SJSA1 (cell line): ENCODE measurements at places on chromosomes 5 and 9. TPM values are rescaled to one million over a fixed set of nuclear protein-coding genes. Genes with fewer than 3 reads are reported as not detected.

The SLC36A2 gene
- not detected in 2 replicates for total RNA-seq

The CYSRT1 gene
- 0.24 TPM in 1 of 2 replicates, not detected in the other for total RNA-seq

The MLANA gene
- not detected in 2 replicates for total RNA-seq

The TMEM215 gene
- not detected in 2 replicates for total RNA-seq

The TMC1 gene
- total RNA-seq: 0.06 and 0.84 TPM in 2 replicates

The FOXE1 gene
- total RNA-seq: 3.1 and 4.7 TPM in 2 replicates

The SLC27A4 gene
- total RNA-seq: 23.3 and 26.4 TPM in 2 replicates

The CDX1 gene
- total RNA-seq: 0.19 and 1.8 TPM in 2 replicates

The IL17B gene
- 1.00 TPM in 1 of 2 replicates, not detected in the other for total RNA-seq

The SPINK6 gene
- total RNA-seq: not detected in 2 replicates

The NMUR2 gene
- total RNA-seq: not detected in 2 replicates

The IFNA13 gene
- not detected in 2 replicates for total RNA-seq

The ANKDD1B gene
- total RNA-seq: 0.29 TPM in 1 of 2 replicates, not detected in the other

GRCh38 chr5:1018596-1018995 lies 10.0 kb downstream of the NKD2 start:
- H3K27me3 ChIP-seq: peaks cover 65% of the 10 kb centered on the region
- H3K36me3 ChIP-seq: no peaks in the 10 kb centered on the region
- H3K4me1 ChIP-seq: no peaks in the 10 kb centered on the region
- no peak for DNase-seq

DNA sequence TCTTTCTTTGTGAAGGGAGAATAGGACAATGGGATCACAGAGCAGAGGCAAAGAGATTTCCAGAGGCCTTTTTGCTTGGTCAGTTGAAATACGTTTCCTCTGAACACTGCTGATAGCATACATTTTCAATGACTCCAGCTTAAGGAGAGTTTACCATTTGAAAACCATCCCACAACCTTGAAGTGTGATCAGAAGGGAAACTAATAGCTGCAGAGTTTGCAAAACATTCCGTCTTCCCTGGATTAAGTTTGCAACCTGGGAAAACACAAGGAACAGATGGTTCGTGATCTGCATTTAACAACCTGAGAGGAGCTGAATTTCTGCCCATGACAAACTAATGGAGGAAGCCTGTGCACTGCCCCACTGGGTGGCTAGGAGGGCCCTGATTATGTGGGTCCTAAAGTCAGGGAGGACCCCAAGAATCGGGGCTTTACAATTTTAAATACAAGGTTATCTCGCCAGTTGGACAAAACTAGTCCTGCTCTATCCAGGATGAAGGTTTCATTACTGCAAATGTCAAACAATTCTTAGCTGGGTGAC lies 35.6 kb downstream of the MTX3 start:
- no peak overlapping the region for H3K4me3 ChIP-seq
- H3K27ac ChIP-seq: no peak overlapping the region
- no peak for DNase-seq
- H3K27me3 ChIP-seq: no peaks in the 10 kb centered on the region
- H3K4me1 ChIP-seq: peaks cover 14% of the 10 kb centered on the region
- H3K36me3 ChIP-seq: no peaks in the 10 kb centered on the region

- H3K36me3 ChIP-seq: no peaks in the 10 kb centered on the region
- peaks cover 19% of the 10 kb centered on the region for H3K4me1 ChIP-seq
- H3K27ac ChIP-seq: no peak overlapping the region
These were observed 24.5 kb downstream of the RGS3 start for GRCh38 chr9:113488071-113488470.

GRCh38 chr5:150057052-150057451 lies 29.3 kb downstream of the CSF1R start:
- H3K36me3 ChIP-seq: peaks cover 49% of the 10 kb centered on the region
- no peaks in the 10 kb centered on the region for H3K27me3 ChIP-seq
- H3K4me1 ChIP-seq: peaks cover 47% of the 10 kb centered on the region
- no peak for DNase-seq
- H3K4me3 ChIP-seq: no peak overlapping the region
- no peak overlapping the region for H3K27ac ChIP-seq

DNA sequence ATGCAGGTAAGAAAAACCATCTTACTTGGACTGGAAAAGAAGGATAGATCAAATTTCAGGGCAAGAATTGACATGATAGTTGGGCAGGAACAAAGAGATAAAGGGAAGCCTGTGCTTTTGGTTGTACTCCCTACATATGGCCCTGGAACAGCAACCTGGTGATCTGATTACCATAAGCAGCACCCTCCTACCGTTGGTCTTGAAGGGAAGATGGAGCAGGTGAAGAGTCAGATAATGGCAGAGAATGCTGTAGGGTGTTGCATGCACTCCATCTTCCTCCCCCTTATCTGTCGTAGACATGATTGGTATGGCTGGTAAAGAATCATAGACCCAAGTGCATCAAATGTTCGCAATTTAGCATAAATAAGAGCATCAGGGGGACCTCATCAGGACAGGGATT lies 4.7 kb downstream of the IRGM start:
- H3K27me3 ChIP-seq: peaks cover 8% of the 10 kb centered on the region; the same call in 1 of the 2 replicates
- H3K36me3 ChIP-seq: no peaks in the 10 kb centered on the region
- no peaks in the 10 kb centered on the region; the same call in 1 of the 2 replicates for H3K4me1 ChIP-seq

- H3K27me3 ChIP-seq: no peaks in the 10 kb centered on the region
- H3K4me3 ChIP-seq: no peak overlapping the region
- no peak overlapping the region for H3K27ac ChIP-seq
These were observed 64.3 kb upstream of the DMRTA1 start for GRCh38 chr9:22382331-22382730.

GRCh38 chr5:137215261-137215660 lies 283.9 kb downstream of the SPOCK1 start:
- no peak overlapping the region for H3K4me3 ChIP-seq
- no peak for DNase-seq
- no peaks in the 10 kb centered on the region for H3K36me3 ChIP-seq
- peaks cover 64% of the 10 kb centered on the region for H3K4me1 ChIP-seq

- peaks cover 91% of the 10 kb centered on the region for H3K36me3 ChIP-seq
- DNase-seq: no peak
- no peaks in the 10 kb centered on the region for H3K4me1 ChIP-seq
- H3K27ac ChIP-seq: no peak overlapping the region
- no peaks in the 10 kb centered on the region for H3K27me3 ChIP-seq
- no peak overlapping the region for H3K4me3 ChIP-seq
These were observed 28.8 kb downstream of the RAB14 start for GRCh38 chr9:121172726-121173487.

DNA sequence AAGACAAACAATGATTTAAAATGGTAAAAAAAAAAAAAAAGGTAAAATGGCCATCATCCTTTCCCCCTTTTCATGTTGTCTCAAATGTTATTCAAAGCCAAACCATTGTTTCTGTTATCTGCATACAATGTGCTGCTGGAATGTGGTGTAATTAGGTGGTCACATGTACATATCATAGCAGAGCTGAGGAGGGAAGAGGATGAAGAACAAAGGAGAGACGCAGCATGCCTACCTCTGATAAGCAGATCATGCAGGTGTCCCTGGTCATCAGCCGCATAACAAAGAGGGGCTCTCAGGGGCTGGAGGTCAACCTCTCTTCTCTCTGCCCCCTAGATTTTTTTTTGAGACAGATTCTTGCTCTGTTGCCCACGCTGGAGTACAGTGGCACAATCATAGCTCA lies 141.0 kb downstream of the CARTPT start:
- H3K27me3 ChIP-seq: no peaks in the 10 kb centered on the region
- peaks cover 3% of the 10 kb centered on the region for H3K4me1 ChIP-seq
- no peak overlapping the region for H3K27ac ChIP-seq
- H3K4me3 ChIP-seq: no peak overlapping the region
- no peaks in the 10 kb centered on the region for H3K36me3 ChIP-seq

GRCh38 chr5:157222506-157223230 lies 42.0 kb downstream of the ITK start:
- H3K36me3 ChIP-seq: no peaks in the 10 kb centered on the region
- H3K4me3 ChIP-seq: no peak overlapping the region
- no peak for DNase-seq
- H3K4me1 ChIP-seq: no peaks in the 10 kb centered on the region
- H3K27me3 ChIP-seq: no peaks in the 10 kb centered on the region

DNA sequence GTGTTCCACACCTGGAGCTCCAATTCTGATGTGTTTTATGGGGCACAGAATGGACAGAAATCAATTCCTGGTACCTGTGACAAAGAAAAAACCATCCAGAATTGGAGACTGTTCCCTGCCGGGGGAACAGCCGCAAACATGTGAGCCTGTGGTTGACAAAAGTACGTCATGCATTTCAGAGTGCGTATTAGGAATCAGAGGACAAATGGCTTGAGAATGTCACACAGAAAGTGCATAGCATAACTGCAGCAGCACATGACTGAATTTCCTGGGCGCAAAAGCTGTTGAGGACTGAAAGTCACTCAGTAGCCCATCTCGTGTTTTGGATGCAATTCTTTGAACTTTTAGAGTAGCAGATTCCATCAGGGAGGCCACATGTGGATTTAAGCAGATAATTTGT lies 85.1 kb downstream of the TRIO start:
- peaks cover 4% of the 10 kb centered on the region; the same call in 1 of the 2 replicates for H3K36me3 ChIP-seq
- no peaks in the 10 kb centered on the region for H3K27me3 ChIP-seq
- DNase-seq: no peak
- peaks cover 9% of the 10 kb centered on the region for H3K4me1 ChIP-seq

- H3K36me3 ChIP-seq: peaks cover 54% of the 10 kb centered on the region
- no peak overlapping the region for H3K4me3 ChIP-seq
- no peak for DNase-seq
- H3K4me1 ChIP-seq: no peaks in the 10 kb centered on the region
- no peaks in the 10 kb centered on the region for H3K27me3 ChIP-seq
These were observed 8.5 kb downstream of the NOP16 start for GRCh38 chr5:176379881-176380280.

DNA sequence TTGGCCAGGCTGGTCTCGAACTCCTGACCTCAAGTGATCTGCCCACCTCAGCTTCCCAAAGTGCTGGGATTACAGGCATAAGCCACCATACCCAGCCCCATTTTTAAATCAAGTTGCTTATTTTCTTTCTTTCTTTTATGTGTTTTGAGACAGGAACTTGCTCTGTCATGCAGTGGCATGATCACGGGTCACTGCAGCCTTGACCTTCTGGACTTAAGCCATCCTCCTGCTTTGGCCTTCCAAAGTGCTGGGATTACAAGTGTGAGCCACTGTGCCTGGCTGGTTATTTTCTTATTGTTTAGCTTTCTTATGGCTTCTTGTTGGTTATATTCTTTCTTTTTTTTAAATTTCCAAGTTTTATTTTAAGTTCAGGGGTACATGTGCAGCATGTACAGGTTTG lies 79.7 kb upstream of the C5orf63 start:
- H3K27me3 ChIP-seq: no peaks in the 10 kb centered on the region; the same call in 1 of the 2 replicates
- H3K4me3 ChIP-seq: no peak overlapping the region
- no peak overlapping the region for H3K27ac ChIP-seq
- no peak for DNase-seq
- no peaks in the 10 kb centered on the region for H3K36me3 ChIP-seq

DNA sequence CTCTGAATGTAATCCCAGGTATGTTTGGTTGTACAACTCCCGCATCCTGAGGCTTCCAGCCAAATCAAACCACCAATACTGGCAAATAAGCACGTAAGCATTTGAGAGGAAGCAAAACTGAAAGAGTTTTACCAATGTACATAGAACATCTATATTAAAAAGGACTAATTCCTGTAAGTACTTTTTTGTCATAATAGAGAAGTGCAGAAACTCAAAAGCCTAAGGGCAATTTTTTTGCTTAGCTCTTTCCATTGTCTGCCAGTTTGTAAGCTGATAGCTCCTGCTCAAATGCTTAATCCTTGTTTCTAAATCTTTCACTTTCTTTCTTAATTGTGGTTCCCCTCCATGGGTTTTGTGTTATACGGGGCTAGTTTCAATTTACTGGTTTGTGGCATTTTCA lies 1151.8 kb downstream of the CDH12 start:
- DNase-seq: no peak
- H3K4me1 ChIP-seq: no peaks in the 10 kb centered on the region
- H3K27me3 ChIP-seq: peaks cover 4% of the 10 kb centered on the region
- no peak overlapping the region for H3K4me3 ChIP-seq
- no peaks in the 10 kb centered on the region for H3K36me3 ChIP-seq

- H3K4me3 ChIP-seq: no peak overlapping the region
- H3K27ac ChIP-seq: no peak overlapping the region
- H3K36me3 ChIP-seq: no peaks in the 10 kb centered on the region
- peaks cover 12% of the 10 kb centered on the region for H3K4me1 ChIP-seq
These were observed 146.1 kb upstream of the HMHB1 start for GRCh38 chr5:143665866-143666265.

DNA sequence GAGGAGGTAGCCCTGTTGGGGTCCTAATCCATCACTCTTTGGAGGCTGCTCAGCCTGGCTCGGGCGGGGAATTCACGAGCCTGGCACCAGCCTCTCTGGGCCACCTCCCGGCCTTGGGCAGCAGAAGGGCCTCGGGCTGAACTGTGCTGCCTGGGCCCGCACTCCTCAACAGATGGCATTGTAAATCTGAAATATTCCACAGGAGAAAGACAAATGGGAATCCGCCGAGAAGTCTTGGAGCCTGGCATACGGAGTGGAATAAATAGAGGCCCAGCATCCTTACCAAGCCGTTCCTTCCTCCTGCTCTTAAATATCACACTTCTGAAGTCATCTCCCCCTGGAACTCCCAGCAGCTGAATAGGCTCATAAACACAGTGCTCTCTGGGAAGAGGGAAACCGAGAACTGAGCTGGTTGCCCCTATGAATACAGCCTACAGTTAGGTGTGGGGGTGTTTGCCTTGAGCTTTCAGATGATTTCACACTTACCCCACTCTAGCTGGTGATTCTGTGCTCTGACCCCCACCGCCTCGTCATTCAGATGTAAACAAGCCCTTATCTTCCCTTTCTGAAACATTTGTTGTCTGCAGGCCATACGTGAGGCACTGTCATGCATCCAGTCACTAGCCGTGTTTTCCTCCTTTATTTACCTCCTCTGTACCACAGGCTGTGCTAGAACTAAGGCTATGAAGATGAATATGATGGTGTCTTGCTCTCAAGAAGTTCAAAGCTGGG lies 455.0 kb upstream of the CLINT1 start:
- H3K4me3 ChIP-seq: no peak overlapping the region
- H3K4me1 ChIP-seq: no peaks in the 10 kb centered on the region
- no peak for DNase-seq
- no peaks in the 10 kb centered on the region for H3K27me3 ChIP-seq
- no peak overlapping the region for H3K27ac ChIP-seq

GRCh38 chr5:139711906-139712224 lies 63.7 kb downstream of the CXXC5 start:
- H3K4me1 ChIP-seq: peaks cover 49% of the 10 kb centered on the region
- no peaks in the 10 kb centered on the region for H3K27me3 ChIP-seq
- no peaks in the 10 kb centered on the region for H3K36me3 ChIP-seq
- DNase-seq: no peak

GRCh38 chr5:146862641-146863040 lies 15.9 kb downstream of the PPP2R2B start:
- H3K27me3 ChIP-seq: no peaks in the 10 kb centered on the region
- H3K27ac ChIP-seq: no peak overlapping the region
- H3K4me1 ChIP-seq: 0 out of 2 replicates have a peak, but pooled peaks cover 6% of the 10 kb centered on the region
- H3K4me3 ChIP-seq: no peak overlapping the region
- DNase-seq: no peak
- no peaks in the 10 kb centered on the region for H3K36me3 ChIP-seq

DNA sequence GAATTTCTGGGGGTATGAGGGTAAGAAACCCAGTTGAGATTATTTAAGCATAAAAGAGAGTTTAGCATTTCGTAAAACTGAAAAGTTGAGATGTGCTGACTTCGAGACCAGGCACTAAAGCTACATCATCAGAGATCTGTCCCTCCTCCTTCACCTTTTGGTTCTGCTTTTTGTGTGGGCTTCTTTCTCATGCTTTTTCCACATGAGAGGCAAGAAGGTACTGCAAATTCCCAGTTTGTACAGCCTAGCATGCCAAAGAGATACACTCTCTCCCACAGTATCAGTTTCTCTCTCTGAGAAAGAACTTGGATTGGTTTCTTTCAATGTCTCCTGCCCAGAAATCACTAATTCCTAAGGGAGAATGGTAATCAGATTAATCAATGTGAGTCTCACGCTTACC lies 584.7 kb downstream of the SEMA5A start:
- H3K4me3 ChIP-seq: no peak overlapping the region
- DNase-seq: no peak
- H3K27ac ChIP-seq: no peak overlapping the region
- no peaks in the 10 kb centered on the region for H3K4me1 ChIP-seq
- H3K36me3 ChIP-seq: no peaks in the 10 kb centered on the region
